ENCODE measurements at places on chromosomes 1 and 21.

DNA sequence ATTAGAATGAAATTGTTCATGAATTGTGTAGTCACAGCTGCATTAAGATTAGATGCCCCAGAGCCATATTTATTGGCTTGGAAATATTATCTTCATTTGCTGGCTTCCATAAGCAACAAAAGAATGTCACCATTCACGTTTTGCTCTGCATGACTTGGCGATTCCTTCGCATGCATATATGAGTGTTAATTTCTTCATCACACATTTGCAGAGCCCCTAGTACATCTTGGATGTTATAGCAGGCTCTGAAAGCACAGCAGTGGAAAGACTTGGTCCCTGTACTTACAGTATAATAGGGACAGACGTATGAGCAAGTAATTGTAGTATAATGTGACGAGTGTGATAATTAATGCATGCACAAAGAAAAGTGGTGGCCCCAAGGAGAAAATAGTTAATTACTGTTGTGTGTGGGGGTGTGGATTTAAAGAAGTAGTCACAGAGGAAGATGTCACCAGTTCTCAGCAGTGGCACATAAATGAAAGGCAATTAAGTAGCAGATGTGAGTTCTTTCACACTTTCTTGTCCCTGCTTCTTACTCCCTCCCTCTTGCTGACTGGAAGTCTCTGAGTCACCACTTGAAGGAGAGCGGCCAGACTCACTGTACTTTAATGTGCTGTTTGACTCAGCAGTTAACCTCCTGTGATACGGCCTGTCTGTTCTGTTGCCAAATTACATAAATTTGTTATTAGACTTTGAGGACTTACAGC lies 21.0 kb downstream of the S100A10 start:
- DNase-seq = no peak

GRCh38 chr1:33042831-33043230 lies 6.1 kb upstream of the AK2 start:
- DNase-seq = no peak

- no peak for DNase-seq
These were observed 77.3 kb upstream of the TSPAN2 start for GRCh38 chr1:115166531-115167091.

DNA sequence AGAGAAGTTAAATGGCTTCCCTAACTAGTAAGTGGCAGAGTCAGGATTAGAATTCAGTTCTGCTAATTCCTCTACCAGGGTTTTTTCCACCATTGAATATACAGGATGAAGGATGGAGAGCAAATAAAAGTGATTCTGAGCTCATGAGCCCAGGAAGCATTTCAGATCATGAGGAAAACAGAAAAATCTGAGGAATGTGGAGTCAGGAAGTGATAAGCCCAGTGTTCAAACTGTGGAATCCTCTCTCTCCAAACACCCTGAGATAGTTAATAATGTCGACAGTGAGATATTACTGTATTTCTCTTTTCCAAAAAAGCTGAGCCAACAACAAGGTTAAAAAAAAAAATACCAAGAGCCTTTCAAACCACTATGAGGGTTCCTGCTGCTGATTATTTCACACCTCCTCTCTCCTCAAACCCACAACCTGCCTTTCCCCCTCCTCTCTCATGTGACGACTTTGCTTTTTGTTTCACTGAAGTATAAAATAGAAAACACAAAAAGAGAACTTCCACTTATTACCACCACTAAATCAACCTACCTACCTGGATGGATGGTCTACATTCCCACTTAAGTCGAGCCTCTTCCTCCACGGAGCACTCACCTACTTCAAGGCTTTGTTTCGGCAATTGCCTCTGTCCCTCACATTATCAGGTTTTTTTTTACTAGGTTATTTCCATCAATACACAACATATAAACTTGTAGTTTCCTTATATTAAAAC lies 8.9 kb downstream of the SLAMF1 start:
- DNase-seq = peak; percentile 41

GRCh38 chr1:15700508-15700907 lies 16.4 kb downstream of the PLEKHM2 start:
- DNase-seq = no peak

- DNase-seq = no peak
These were observed 63.2 kb downstream of the MPZL1 start for GRCh38 chr1:167784876-167785550.

DNA sequence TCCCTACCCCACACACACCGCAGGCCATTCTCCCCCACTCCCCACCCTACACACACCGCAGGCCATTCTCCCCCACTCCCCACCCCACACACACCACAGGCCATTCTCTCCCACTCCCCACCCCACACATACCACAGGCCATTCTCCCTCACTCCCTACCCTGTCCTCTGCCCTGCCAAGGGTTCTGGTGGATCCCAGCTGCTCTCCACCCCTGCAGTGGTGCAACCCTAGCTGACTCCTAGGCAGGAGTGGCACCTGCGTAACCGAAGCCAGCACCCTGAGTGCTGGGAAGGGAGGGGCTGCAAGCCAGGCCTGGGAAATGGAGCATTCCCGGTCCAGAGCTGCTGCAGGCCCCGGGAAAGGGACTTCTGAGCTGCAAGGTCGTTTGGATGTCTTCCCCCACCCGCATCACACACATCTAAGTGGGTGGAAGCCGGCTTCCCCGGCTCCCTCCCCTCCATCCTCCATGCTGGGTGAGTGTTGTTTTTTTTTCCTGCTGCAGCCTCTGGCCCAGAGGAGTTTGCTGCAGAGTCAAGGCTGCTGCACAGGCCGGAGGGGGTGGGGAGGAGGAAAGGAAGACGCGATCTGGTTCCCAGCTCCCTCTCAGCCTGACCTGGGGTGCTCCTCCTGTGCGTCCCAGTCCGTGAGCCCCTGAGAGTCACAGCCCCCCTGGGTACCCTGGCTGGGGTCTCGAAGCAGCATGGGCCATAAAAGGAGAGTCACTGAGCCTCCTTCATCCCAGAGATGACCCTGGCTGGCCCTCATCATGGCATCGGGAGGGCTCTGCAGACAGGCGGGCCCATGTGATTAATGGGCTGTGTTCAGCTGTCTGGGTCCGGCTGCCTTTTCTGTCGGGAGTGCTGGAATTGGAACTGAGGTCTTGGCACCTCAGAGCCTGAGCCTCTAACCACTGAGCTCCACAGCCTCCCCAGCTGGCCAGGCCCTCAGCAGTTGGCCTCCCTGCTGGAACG lies 16.1 kb downstream of the H6PD start:
- no peak for DNase-seq

- DNase-seq = no peak
These were observed 242.1 kb upstream of the JUN start for GRCh38 chr1:59025898-59026426.

- no peak for DNase-seq
These were observed 19.1 kb downstream of the FMO1 start for GRCh38 chr1:171267391-171267790.

- no peak for DNase-seq
These were observed 600 bp downstream of the CLK2 start for GRCh38 chr1:155272466-155273342.

- no peak for DNase-seq
These were observed 330.3 kb downstream of the ZNF326 start for GRCh38 chr1:90325168-90325567.

DNA sequence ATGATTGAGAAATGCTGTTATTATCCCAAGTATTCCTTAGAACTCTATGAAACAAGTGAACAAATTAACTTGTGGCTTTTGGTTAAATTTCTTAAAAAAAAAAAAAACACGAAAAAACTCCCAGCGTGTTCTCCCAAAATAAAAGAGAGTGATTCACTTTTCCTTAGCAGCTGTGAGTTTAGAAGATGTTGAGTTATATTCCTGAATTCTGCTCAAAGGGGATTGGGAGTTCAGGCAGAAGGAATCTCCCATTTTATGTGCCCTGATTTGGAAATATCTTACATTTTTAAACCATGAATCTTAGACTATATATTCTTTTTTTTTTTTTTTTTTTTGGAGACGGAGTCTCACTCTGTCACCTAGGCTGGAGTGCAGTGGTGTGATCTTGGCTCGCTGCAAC lies 34.3 kb downstream of the SMG7 start:
- no peak for DNase-seq

DNA sequence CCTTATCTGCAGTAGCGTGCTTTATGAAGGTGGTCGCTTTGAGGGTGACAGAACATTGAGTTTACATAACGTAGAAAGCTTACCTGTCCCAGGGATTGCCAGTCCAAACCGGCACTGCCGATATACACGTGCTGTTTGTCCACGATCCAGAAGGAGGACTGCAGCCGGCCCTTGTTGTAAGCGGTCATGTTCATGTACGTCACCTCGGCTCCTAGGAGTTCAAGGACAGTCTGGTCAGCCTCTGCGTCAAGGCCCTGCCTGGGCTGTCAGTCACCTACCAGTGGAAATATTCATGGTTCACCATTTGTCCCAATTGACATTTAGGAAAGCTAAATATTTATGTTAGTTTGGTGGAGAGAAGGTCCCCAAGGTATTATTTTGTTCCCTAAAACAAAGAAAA lies 221.0 kb upstream of the MAP1LC3C start:
- no peak for DNase-seq

- DNase-seq = no peak
These were observed 231.5 kb upstream of the ST6GALNAC5 start for GRCh38 chr1:76635784-76636183.

- peak; percentile 36 for DNase-seq
These were observed at the start of gene IL12RB2 for GRCh38 chr1:67307251-67308060. Gene IL12RB2 (plus strand): TSS chr1:67307873. CDS start chr1:67320369, 12,496 bp downstream.

GRCh38 chr1:109114342-109114674 lies 393 bp downstream of the ELAPOR1 start:
- no peak for DNase-seq

DNA sequence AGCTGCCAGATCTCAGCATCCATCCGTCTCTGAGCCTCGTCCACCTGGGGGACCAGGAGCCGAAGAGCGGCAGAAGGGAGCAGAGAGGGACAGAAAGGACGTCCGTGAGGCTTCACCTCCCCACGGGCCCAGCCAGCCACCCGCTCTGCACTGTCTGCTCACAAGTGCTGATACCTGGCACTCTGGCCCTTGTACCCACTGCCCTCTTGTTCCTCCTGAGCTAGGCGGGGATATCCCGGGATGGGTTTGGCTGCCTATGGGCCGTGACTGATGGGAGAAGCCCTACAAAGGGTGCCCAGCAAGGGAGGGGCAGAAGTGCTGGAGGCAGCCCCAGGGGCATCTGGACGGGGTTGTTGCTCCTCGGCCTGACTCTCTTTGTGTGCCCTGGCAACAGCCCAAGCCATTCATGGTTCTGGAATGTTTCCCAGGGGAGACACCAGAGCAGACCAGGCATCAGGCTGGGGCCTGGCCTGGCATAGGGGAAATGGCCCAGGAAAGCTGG lies 57.6 kb downstream of the LDLRAD2 start:
- no peak for DNase-seq

DNA sequence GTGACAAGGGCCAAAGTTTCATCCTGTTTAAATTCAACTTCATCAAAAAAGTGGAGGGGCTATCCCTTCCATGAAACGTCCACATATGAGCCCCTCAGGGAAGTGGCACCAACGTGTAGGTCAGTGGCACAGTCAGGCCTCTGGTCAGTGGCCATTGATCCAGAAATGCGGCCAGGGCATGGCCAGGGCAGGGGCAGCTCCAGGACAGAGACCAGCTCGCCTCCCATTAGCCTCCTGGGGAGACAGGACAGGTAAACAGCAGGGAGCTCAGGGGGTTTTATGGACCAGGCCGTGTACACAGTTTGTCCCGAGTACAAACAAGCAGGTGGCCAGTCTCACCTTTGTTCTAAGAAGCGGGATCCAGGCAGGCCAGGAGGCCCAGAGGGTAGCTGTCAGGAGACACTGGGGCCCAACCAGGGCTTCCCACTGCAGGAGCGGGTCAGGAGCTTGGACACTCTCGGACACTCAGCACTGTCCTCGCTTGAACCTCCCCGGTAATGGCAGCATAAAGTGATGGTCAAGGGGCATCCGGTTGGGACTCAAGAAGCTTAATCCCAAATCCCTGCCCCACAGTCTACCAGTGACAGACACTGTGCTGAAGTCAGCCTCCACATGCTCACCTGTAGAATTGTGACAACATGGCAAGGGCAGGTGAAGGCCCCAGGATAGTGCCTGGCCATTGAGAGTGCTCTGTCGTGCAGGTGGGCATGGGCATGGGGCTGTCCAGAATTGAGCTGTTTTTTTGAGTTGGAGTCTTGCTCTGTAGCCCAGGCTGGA lies 144.1 kb upstream of the ERRFI1 start:
- DNase-seq = no peak

DNA sequence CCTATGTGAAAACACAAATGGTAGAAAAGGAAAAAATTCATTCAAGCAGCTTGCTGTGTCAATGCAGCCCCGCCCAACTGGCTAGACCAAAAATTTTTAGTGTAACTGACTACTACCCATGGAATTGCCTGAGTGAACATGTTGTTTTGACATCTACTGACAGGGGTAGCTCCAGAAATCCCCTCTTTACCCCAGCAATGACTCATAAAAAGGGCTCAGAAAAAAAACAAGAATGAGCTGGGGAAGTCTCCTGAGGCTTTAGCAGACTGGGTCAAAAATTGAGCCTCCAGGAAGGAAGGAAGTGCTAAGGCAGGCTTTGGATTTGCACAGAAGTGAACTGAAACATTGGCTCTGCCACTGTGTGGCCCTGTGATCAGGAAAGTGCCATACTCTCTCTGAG lies 24.4 kb upstream of the FGGY start:
- no peak for DNase-seq

DNA sequence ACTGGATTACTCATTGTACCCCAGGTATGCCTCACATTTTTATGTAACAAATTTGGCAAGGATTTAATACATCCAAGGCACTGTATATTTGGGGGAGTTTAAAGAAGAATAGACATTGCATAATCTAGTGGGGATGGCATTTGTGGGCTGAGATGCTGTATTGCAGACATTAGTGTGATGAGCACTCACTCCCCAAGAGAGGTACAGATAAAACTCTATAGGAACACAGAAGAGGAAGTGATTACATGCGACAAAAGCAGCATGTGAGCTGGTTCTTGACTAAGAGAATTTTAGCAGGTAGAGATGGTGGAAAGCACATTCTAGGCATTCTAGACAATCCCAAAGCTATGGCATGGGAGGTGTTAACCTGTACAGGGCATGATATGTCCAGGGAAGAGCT lies 24.2 kb upstream of the CDC14A start:
- DNase-seq = no peak

DNA sequence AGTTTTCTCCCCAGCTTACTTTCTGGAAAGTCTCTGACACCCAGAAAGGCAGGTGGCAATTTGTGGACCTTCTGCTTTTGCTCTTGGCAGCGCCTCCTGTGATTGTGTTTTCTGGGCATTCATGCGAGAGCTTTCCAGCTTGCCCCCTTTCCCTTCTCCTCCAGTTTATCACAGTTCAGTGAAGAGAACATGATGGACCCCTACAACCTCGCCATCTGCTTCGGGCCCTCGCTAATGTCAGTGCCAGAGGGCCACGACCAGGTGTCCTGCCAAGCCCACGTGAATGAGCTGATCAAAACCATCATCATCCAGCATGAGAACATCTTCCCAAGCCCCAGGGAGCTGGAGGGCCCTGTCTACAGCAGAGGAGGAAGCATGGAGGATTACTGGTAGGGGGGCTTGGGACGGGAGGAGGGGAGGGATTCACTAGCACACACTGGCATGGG lies 24.3 kb upstream of the IKBKE start:
- no peak for DNase-seq

DNA sequence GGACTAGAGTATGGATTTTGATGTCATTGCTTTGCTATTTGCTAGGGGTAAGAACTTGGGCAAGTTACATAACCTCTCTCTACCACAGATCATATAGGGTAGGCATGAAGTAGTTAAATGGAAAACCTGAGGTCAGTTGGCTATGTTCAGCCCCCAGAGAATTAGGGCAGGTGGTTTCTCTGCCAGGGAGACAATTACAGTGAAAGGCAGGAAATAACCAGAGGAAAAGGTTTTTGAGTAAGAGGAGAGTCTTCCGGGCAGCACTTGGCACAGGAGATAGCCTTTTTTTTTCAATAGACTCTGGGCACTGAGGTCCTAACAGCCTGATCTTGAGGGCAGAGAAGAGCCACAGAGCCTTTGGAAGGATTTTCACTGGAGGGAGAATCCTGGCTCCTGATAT lies 16.7 kb upstream of the SERBP1 start:
- no peak for DNase-seq

Measured in T-cell (primary cell).